Heart left ventricle (tissue), 16 donors: ENCODE measurements at places on chromosomes 7 and 10. TPM values are rescaled to one million over a fixed set of nuclear protein-coding genes. Genes with fewer than 3 reads are reported as not detected.
A peak's percentile ranks its signal among the peaks of the same experiment; 100 is the strongest.

DNA sequence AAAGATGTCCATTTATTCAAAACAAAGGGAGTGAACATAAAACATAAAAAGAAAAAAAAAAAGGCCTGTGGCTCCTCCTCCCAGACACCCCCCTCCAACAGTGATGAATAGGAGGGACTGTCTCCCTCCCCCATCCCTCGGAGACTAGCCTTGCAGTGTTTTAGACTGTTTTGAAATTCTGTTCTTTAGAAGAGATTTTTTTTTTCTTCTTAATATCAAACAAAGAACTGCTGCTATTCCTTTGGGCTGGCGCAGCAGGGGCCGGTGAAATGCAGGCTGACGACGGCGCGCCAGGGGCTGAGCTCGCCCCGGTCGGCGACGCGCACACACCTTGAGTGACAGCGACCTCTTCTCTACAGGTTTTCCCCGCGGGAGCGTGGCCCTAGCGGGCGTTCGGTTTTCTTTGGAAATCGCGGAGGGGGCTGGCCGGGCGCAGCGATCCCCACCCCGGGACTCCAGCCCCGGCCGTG, at the start of gene LANCL2:
LANCL2 (plus strand) TSS at position 133 of the 470 bp plus-strand sequence. CDS start 689 bp downstream, outside the sequence.
- H3K4me1 ChIP-seq = peaks cover 4% of the 10 kb centered on the region
- no peaks in the 10 kb centered on the region for H3K36me3 ChIP-seq
- H3K27ac ChIP-seq = peak within 1 kb of the TSS; percentile 100
- no peaks in the 10 kb centered on the region for H3K27me3 ChIP-seq
- DNase-seq = no peak

DNA sequence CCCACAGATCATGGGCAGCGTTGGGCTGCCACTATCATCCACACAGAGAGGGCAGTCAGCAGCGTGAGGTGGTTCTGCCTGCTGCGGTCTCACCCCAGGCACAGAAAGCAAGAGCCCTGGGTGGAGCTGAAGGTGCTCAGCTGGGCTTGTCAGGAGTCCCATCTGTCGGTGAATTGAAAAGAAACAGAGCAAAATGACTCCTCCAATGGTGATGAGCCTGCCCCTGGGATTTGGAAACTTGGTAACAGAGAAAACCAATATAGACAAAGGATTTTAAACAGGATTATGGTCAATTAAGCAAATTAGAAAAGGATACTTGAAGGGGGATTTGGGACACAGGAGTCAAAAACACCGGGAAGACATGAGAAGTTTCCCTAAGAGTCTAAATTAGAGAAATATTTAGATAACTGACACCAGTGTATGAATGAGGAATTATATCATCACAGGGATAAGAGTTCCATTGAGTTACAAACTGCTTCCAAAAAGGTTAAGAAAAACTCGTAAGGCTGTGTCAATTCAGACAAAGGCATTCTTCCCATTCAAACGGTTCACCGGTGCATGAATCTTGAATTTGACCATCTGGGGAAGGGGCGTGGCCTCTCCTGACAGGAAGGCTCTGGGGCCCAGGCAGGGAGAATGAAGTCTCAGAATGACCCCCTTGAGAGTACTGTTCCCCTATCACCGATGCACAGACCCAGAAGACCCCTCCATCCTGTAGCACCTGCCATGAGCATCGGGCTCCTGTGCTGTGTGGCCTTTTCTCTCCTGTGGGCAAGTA, 70.0 kb upstream of the PRSS58 start:
- H3K27ac ChIP-seq = no peak overlapping the region
- H3K36me3 ChIP-seq = no peaks in the 10 kb centered on the region
- no peaks in the 10 kb centered on the region for H3K27me3 ChIP-seq
- H3K4me3 ChIP-seq = no peak overlapping the region
- DNase-seq = no peak

GRCh38 chr7:81210137-81211064, 291.6 kb upstream of the SEMA3C start:
- H3K4me3 ChIP-seq = no peak overlapping the region
- H3K27me3 ChIP-seq = no peaks in the 10 kb centered on the region
- H3K27ac ChIP-seq = no peak overlapping the region
- peaks cover 9% of the 10 kb centered on the region for H3K4me1 ChIP-seq
- H3K36me3 ChIP-seq = no peaks in the 10 kb centered on the region
- no peak for DNase-seq

- no peaks in the 10 kb centered on the region for H3K36me3 ChIP-seq
- peak overlapping the region; percentile 89 for H3K27ac ChIP-seq
- DNase-seq = no peak
- H3K4me1 ChIP-seq = no peaks in the 10 kb centered on the region
- H3K27me3 ChIP-seq = peaks cover 8% of the 10 kb centered on the region
Observed at GRCh38 chr7:42235741-42236161, 1.3 kb downstream of the GLI3 start.

DNA sequence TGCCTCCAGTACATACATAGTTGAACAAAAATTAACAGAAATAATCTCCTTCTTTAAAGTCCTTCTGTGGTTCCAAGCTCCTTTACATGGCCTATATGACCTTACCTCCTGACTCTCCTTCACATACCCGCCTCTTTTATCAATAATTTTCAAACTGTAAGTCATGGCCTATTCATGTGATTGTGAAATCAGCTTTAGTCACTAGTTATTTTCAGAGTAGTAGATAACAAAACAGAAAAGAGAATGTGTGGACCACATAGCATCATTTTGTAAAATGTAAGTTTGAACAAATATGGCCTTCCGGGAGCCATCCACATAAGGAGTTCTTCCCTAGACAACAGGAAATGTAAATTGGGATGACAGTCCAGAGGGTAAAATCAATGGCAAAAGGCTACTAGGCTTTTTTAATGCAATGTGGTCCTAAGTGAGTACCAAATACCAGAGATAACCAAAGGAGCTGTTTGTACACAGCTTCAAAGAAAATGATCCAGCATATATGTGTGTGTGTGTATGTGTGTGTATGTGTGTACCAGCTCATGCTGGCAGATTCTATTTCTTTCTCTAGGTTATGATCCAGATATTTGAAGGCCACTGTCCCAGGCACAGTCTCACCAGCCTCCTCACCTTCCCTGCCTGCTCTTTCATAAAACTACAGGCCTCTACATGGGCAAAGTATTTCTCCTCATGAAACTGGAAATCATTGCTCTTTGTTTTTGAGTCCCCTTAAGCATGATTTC, 12.3 kb upstream of the FAM133B start:
- no peaks in the 10 kb centered on the region for H3K27me3 ChIP-seq
- H3K4me1 ChIP-seq = no peaks in the 10 kb centered on the region
- H3K27ac ChIP-seq = no peak overlapping the region
- no peak for DNase-seq
- no peaks in the 10 kb centered on the region for H3K36me3 ChIP-seq

DNA sequence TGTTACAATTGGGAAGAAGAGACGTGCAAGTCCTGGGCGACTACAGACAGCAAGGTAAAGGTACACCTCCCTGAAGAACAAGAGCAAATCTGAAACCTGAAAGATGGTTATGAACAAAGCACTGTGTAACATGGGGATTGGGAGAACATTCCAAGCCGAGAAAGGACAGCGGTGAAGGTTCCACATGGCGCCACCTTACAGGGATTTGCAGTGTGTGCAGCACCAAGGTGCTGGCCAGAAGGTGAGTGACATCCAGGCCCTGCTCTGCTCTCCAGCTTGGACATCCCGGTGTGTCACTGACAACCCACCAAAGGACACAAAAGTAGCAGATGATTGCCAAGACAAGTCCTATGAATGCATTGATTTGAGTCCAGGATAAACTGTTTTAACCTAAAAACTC, 88.2 kb upstream of the MKX start:
- DNase-seq = no peak
- H3K27me3 ChIP-seq = no peaks in the 10 kb centered on the region
- H3K4me3 ChIP-seq = no peak overlapping the region

GRCh38 chr7:4613846-4614548, 68.1 kb upstream of the FOXK1 start:
- H3K27me3 ChIP-seq = no peaks in the 10 kb centered on the region
- DNase-seq = no peak
- peak overlapping the region; percentile 51 for H3K4me3 ChIP-seq
- H3K27ac ChIP-seq = peak overlapping the region; percentile 73
- no peaks in the 10 kb centered on the region for H3K36me3 ChIP-seq

DNA sequence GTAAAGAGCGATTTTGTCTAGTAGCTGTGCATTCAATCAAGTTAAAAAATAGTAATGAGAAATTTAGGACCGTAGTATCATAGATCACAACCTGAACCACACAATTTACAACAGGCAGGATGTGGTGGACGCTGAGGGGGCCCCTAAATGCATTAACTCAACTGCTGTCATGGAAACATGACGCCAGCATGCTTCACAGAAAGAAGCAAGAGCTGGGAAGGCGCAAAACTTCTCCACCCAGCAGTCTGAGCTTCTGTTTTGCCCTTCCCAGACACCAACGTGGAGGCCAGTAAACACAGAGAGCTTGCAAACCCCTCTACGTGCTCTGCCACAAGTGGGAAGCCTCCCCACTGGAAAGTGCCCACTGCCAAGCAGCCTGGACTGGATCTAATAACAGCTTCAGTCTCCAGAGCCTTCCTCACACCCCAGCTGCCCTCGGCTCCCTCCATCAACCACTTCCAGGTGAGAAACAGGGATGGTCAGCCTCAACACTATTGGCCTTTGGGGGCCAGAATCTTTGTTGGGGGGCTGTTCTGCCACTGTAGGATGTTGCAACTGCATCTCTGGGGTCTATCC, 151.8 kb downstream of the SFMBT2 start:
- no peaks in the 10 kb centered on the region for H3K36me3 ChIP-seq
- H3K27ac ChIP-seq = no peak overlapping the region
- H3K27me3 ChIP-seq = no peaks in the 10 kb centered on the region

DNA sequence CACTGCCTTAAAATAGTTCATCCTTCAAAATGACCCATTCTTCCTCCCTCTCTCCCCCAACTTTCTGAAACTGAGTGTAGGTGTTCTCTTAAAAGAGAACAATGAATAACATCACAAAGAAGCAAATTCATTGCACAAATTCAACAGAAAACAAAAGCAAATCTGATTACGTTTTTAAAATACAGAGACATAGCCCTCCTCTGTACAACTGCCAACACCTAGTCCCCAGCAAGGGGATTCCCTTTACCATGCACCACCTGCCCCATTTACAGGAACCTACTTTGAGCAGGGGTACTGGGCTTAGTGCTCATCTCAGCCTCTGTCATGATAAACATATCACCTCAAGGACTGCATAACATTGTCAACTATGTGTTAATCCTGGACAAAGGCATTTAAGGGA, 302.8 kb upstream of the AOAH start:
- no peaks in the 10 kb centered on the region for H3K27me3 ChIP-seq
- H3K36me3 ChIP-seq = no peaks in the 10 kb centered on the region
- no peak overlapping the region for H3K4me3 ChIP-seq
- H3K27ac ChIP-seq = no peak overlapping the region

DNA sequence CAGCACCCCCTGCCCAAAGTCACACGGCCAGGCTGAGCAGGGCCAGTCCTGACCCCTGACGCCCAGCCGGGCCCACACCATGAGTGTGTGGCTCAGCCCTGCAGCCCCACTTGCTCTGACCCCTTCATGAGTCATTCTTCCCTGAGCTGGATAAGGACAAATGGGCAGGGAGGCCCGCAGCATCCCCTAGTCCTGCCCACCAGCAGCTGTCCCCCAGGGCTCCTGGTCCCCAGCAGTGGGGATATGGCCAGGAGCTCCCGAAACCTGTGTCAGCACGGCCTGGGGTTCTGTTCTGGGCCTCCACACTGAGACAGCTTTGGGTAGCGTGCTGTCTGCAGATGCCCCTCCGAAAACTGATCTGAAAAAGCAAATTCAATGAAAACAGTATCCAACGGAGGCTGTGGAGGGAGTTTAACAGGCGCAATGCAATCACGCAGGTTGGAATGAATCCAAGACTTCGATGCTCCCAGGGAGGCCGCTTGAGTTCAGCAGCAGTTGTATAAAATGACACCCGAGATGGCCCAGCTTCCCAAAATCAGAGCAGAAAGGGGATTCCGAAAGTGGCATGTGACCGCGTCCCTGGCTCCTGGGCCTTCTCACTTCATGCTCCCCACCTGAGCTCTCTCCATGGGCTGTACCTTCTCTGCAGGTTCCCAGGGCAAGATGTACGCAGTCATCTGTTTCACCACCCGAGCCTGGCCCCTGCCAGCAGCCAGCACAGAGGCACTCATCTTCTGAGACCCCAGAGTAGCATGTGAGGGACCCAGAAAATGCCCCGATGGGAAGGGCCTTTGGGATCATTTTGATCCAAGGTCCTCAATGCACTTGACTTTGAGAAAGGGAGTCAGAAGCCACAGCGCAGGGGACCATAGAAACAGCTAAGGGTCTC, 214.1 kb downstream of the USP6NL start:
- no peak for DNase-seq
- H3K4me3 ChIP-seq = no peak overlapping the region
- H3K27me3 ChIP-seq = no peaks in the 10 kb centered on the region
- no peak overlapping the region for H3K27ac ChIP-seq

DNA sequence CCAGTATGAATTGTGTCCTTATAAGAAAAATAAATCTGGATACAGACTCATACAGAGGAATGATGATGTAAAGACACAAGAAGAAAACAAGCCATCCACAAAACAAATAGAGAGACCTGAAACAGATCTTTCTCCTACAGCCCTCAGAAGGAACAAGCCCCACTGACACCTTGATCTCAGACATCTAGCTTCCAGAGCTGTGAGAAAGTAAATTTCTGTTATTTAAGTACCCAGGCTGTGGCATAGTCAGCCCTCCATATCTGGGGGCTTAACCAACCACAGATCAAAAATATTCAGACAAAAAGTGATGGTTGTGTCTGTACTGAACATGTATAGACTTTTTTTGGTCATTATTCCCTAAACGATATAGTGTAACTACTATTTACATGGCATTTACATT, 23.9 kb upstream of the ANKRD1 start:
- no peak overlapping the region for H3K27ac ChIP-seq
- no peaks in the 10 kb centered on the region for H3K36me3 ChIP-seq
- no peaks in the 10 kb centered on the region for H3K4me1 ChIP-seq

- no peaks in the 10 kb centered on the region for H3K27me3 ChIP-seq
- no peaks in the 10 kb centered on the region for H3K4me1 ChIP-seq
- no peak overlapping the region for H3K4me3 ChIP-seq
- no peak for DNase-seq
Observed at GRCh38 chr7:142860968-142861367, 6.1 kb downstream of the EPHB6 start.

DNA sequence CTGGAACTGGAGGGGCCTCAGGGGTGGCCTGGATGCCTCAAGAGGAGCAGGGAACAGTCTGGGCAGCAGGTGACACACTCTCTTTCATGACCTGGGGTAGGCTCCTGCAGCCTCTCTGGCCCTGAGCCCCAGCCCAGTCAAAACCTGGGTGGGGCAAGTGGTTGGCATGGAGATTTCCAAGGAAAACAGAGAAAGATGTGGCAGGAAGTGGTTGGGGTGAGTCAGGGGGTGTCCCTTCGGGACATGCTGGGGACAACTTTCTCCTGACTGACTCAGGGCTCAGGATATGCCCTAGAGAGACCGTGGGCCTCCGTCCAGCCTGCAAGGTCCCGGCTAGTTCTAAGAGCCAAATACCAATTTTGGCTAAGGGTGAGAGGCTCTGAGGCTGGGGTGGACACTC, 2.9 kb downstream of the AQP1 start:
- H3K27ac ChIP-seq = peak overlapping the region; percentile 89
- no peaks in the 10 kb centered on the region for H3K27me3 ChIP-seq
- H3K4me1 ChIP-seq = peaks cover 100% of the 10 kb centered on the region
- DNase-seq = no peak
- H3K36me3 ChIP-seq = no peaks in the 10 kb centered on the region

SHH gene
- total RNA-seq = not detected

ABCA13 gene
- 0.04 TPM for total RNA-seq

GNG11 gene
- total RNA-seq = 14.1 TPM

GRK5 gene
- 35.2 TPM for total RNA-seq

GRIFIN gene
- total RNA-seq = not detected

TEX47 gene
- not detected for total RNA-seq

PPP1R17 gene
- total RNA-seq = not detected

BAIAP2L1 gene
- 2.7 TPM for total RNA-seq

CCDC146 gene
- 5.9 TPM for total RNA-seq
